ENCODE measurements at places on chromosomes 6 and 20. TPM values are rescaled to one million over a fixed set of nuclear protein-coding genes. Genes with fewer than 3 reads are reported as not detected.

DNA sequence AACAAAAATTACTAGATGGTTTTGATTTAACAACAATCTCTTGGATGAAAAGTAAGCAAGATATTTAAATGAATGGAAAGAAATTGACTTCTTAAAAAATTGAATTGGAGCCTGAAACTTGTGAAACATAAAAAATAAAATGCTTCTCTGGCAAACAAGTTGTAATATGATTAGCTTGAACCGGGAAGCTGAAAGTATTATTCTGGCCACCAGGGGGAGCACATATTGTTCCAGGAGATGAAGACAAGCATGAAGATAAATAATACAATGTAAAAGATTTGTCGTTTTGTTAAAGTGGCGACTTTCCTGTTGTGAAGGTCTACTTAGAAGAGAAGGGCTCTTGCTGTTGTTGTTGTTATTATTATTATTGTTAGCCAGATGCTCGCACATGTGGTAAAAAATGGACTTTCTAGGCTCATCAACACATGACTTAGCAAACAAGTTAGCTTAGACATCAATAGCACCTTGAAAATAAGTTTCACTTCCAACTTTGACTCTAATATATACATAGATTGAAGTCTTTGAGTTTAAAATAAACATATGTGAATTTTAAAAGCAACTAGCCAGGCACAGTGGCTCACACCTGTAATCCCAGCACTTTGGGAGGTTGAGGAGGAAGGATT is 14.2 kb downstream of the PAX1 start:
- H3K4me3 ChIP-seq = no peak overlapping the region
- no peaks in the 10 kb centered on the region for H3K36me3 ChIP-seq
- peaks cover 50% of the 10 kb centered on the region for H3K27me3 ChIP-seq
- H3K27ac ChIP-seq = no peak overlapping the region
- DNase-seq = peak; percentile 79
- no peaks in the 10 kb centered on the region for H3K4me1 ChIP-seq

TSBP1 gene
- total RNA-seq = not detected

OOEP gene
- total RNA-seq = not detected

FKBP1C gene
- total RNA-seq = 0.97 TPM

- no peak overlapping the region for H3K27ac ChIP-seq
- H3K4me3 ChIP-seq = no peak overlapping the region
- no peaks in the 10 kb centered on the region for H3K4me1 ChIP-seq
- H3K36me3 ChIP-seq = no peaks in the 10 kb centered on the region
Observed at GRCh38 chr20:18276821-18277220, 11.5 kb upstream of the ZNF133 start.

- no peak overlapping the region for H3K4me3 ChIP-seq
- H3K27me3 ChIP-seq = no peaks in the 10 kb centered on the region
- no peaks in the 10 kb centered on the region for H3K36me3 ChIP-seq
- DNase-seq = no peak
- peaks cover 2% of the 10 kb centered on the region for H3K4me1 ChIP-seq
Observed at GRCh38 chr6:51841626-51842025, 245.8 kb downstream of the PKHD1 start.

ADGRF1 gene
- total RNA-seq = 1.6 TPM

DNA sequence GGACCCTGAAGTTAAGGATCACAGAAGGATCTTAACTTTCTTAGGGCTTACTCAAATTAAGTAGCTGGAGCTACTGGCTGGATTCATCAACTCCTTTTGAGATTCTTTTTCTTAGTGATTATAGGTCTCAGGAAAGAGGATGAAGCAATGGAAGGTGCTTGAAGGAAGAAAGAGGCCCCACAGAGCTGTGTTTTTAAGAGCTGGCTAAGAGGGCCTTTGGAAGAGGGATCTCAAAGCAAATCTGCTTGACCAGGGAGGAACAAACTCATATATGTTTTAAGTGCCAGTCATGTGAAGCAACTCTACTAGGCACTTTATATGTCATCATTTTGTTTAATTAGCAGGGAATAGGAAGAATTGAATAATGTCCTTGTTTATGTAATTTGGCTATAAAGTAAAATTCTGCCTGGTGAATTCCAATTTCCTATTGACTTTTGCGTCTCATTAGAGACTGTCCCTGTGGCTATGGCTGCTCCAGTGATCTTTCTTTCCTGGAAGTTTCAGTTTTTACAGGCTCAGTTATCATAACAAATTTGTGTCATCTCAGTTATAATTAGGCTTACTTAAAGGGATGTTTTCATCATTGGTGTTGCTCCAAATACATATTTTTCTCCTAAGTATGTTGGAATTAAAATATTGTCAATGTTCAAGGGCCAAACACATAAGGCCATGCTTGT is 222.8 kb upstream of the CITED2 start:
- H3K4me3 ChIP-seq = no peak overlapping the region
- no peaks in the 10 kb centered on the region for H3K36me3 ChIP-seq
- no peak for DNase-seq
- peaks cover 40% of the 10 kb centered on the region for H3K4me1 ChIP-seq

GRCh38 chr20:12110711-12111110 is 193.0 kb downstream of the BTBD3 start:
- no peak for DNase-seq
- no peaks in the 10 kb centered on the region for H3K27me3 ChIP-seq
- H3K4me3 ChIP-seq = no peak overlapping the region
- H3K27ac ChIP-seq = no peak overlapping the region

- no peaks in the 10 kb centered on the region for H3K36me3 ChIP-seq
- no peak overlapping the region for H3K27ac ChIP-seq
- peaks cover 4% of the 10 kb centered on the region for H3K4me1 ChIP-seq
- no peak for DNase-seq
Observed at GRCh38 chr6:109174916-109175315, 79.6 kb downstream of the CEP57L1 start.

GRCh38 chr6:42367353-42368011 is 84.2 kb downstream of the TRERF1 start:
- DNase-seq = no peak
- no peak overlapping the region for H3K4me3 ChIP-seq
- H3K27me3 ChIP-seq = no peaks in the 10 kb centered on the region
- H3K36me3 ChIP-seq = peaks cover 3% of the 10 kb centered on the region
- peaks cover 16% of the 10 kb centered on the region for H3K4me1 ChIP-seq
- no peak overlapping the region for H3K27ac ChIP-seq

NRSN2 gene
- 46.2 TPM for total RNA-seq

DNA sequence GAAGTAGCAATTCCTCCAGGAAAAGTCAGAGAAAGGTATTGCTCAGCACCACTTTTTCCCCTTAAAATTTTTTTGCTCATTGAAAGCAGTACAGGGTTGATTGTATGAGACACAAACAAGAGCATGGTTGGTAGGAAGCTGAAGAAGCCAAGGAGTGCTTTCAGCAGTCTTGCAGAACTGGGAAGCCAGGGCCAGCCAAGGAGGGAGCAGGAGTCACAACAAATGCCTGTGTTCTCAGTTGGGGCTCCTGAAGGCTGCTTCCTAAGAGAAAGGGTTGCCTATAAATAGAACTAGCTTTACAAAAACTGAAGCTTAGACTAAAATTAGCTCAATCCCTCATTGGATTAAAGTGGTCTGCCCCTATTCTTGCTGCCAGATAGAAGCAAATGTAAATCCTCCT is 3.3 kb upstream of the THEMIS start:
- no peak overlapping the region for H3K27ac ChIP-seq
- DNase-seq = no peak
- peaks cover 1% of the 10 kb centered on the region for H3K27me3 ChIP-seq
- H3K36me3 ChIP-seq = no peaks in the 10 kb centered on the region
- no peak overlapping the region for H3K4me3 ChIP-seq

AVP gene
- total RNA-seq = not detected

DNA sequence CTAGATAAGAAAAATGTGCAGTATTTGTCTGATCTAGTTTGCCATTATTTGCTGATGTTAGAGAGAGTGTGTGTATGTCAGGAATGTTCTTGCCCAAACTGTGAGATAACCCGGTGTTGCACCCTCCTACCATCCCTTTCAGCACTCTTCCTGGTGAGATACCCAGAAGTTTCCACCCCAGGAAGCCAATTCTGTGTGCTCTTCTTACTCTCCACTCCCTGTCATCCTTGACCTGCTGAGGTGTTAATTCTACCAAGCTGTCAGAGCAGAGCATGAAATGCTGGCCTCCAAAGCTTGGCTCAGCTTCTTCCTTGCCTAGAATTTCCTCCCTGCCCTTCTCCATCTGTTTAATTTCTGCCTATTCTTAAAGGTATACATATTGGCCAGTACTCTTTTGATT is 237.3 kb upstream of the CNR1 start:
- H3K36me3 ChIP-seq = no peaks in the 10 kb centered on the region
- H3K4me1 ChIP-seq = peaks cover 11% of the 10 kb centered on the region
- H3K4me3 ChIP-seq = no peak overlapping the region
- DNase-seq = no peak
- H3K27ac ChIP-seq = no peak overlapping the region

DNA sequence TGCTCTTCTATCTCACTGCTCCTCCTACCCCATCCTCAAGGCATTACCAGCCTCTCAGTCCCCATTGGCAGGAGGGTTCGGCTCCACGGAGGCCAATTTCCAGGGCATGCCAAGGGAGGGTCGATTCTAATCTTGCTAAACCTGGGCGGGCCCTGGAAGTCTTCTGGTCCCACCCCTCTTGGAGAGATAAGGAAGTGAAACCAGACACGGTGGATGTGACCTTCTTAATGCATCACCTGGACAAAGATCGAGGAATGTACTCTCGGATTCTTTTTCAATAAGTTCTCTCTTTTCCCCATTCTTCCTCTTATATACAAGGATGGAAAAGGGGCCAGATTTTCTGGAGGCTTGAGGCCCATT is 112.2 kb upstream of the ARMC2 start:
- no peak for DNase-seq
- H3K4me3 ChIP-seq = no peak overlapping the region
- H3K4me1 ChIP-seq = peaks cover 25% of the 10 kb centered on the region
- H3K27ac ChIP-seq = no peak overlapping the region
- peaks cover 2% of the 10 kb centered on the region for H3K27me3 ChIP-seq

HTR1B gene
- 0.20 TPM for total RNA-seq

DNA sequence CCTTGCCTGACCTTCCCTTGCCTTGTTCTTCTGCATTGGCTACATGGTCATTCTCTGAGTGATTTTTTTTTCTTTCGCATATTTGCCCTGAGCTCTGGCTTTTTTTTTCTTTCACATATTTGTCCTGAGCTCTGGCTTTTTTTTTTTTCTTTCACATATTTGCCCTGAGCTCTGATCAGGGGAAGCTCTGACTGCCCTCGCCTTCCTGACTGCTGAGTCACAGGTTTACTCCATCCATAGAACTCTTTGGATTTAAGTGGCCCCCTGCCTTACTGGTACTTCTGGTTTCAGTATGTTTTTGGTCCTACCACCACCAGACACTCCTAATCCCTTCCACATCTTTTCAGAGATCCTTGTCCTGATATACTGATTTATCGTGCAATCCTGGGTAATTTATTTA is 201.1 kb downstream of the OGFRL1 start:
- peak overlapping the region; percentile 93 for H3K27ac ChIP-seq
- no peaks in the 10 kb centered on the region for H3K27me3 ChIP-seq
- no peak overlapping the region for H3K4me3 ChIP-seq
- DNase-seq = no peak

CST4 gene
- total RNA-seq = not detected

DNA sequence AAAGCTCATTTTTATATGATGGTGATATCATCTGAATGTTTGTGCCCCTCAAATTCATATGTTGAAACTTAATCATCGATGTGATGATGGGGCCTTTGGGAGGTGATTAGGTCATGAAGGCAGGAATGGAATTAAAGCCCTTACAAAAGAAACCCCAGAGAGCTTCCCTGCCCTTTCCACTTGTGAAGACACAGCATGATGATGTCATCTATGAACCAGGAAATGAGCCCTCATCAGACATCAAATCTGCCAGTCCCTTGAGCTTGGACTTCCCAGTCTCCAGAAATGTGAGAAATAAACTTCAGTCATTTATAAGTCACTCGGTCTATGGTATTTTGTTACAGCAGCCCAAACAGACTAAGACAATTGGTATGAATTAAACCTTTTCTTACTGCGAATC is 153.1 kb downstream of the MYB start:
- H3K36me3 ChIP-seq = peaks cover 14% of the 10 kb centered on the region
- H3K27ac ChIP-seq = no peak overlapping the region
- DNase-seq = no peak
- H3K4me3 ChIP-seq = no peak overlapping the region
- H3K4me1 ChIP-seq = no peaks in the 10 kb centered on the region

TREM1 gene
- total RNA-seq = 0.34 TPM

- DNase-seq = no peak
- H3K4me3 ChIP-seq = no peak overlapping the region
- H3K27ac ChIP-seq = peak overlapping the region; percentile 7
- no peaks in the 10 kb centered on the region for H3K4me1 ChIP-seq
- no peaks in the 10 kb centered on the region for H3K27me3 ChIP-seq
Observed at GRCh38 chr6:44399991-44400390, 12.5 kb downstream of the CDC5L start.

DNA sequence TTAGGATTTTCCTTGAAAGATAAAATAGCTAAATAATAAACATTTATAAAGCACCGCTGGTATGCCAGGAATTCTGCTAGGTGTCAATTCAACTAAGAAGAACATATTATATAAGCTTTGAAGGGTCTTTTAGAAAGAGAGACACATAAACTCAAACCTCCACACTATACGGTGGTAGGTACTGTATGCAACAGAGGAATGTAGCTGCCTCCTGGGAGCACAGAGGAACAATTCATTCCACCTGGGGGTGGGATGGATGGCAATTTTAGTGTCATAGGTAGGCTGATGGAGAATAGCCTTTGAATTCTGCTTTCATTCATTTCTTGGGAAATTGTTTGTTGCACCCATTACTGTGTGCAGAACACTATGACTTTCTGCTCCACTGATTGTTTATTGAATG is 447.1 kb upstream of the MAP3K7 start:
- H3K36me3 ChIP-seq = no peaks in the 10 kb centered on the region
- peaks cover 61% of the 10 kb centered on the region for H3K4me1 ChIP-seq
- no peak overlapping the region for H3K4me3 ChIP-seq
- H3K27ac ChIP-seq = no peak overlapping the region
- no peaks in the 10 kb centered on the region for H3K27me3 ChIP-seq
- DNase-seq = no peak

- H3K4me3 ChIP-seq = no peak overlapping the region
- no peak overlapping the region for H3K27ac ChIP-seq
- H3K27me3 ChIP-seq = peaks cover 1% of the 10 kb centered on the region
- peaks cover 42% of the 10 kb centered on the region for H3K4me1 ChIP-seq
- H3K36me3 ChIP-seq = no peaks in the 10 kb centered on the region
Observed at GRCh38 chr6:163750431-163751031, 336.0 kb downstream of the QKI start.

- no peaks in the 10 kb centered on the region for H3K27me3 ChIP-seq
- no peak for DNase-seq
- no peaks in the 10 kb centered on the region for H3K36me3 ChIP-seq
- no peak overlapping the region for H3K27ac ChIP-seq
Observed at GRCh38 chr6:16854986-16855385, 93.7 kb upstream of the ATXN1 start.

- H3K27ac ChIP-seq = no peak overlapping the region
- H3K27me3 ChIP-seq = no peaks in the 10 kb centered on the region
- H3K36me3 ChIP-seq = peaks cover 20% of the 10 kb centered on the region
- H3K4me3 ChIP-seq = no peak overlapping the region
- no peak for DNase-seq
Observed at GRCh38 chr20:38043512-38044300, 10.2 kb downstream of the RPRD1B start.

- no peak overlapping the region for H3K4me3 ChIP-seq
- no peak overlapping the region for H3K27ac ChIP-seq
- H3K27me3 ChIP-seq = no peaks in the 10 kb centered on the region
- H3K4me1 ChIP-seq = peaks cover 4% of the 10 kb centered on the region
- H3K36me3 ChIP-seq = no peaks in the 10 kb centered on the region
- no peak for DNase-seq
Observed at GRCh38 chr6:134626086-134626485, 308.2 kb upstream of the SGK1 start.

TTLL9 gene
- total RNA-seq = 0.67 TPM

- H3K36me3 ChIP-seq = peaks cover 4% of the 10 kb centered on the region
- no peak overlapping the region for H3K4me3 ChIP-seq
- no peaks in the 10 kb centered on the region for H3K27me3 ChIP-seq
- H3K27ac ChIP-seq = no peak overlapping the region
Observed at GRCh38 chr6:163525926-163526325, 111.4 kb downstream of the QKI start.
